Stimulated activated CD4-positive, alpha-beta T cell treated with anti-CD3 and anti-CD28 coated beads, Interleukin-1b, Interleukin-23, amount 100 ng/mL, for 4 hours (primary cell): ENCODE measurements at places on chromosomes 5 and 9.

GRCh38 chr9:132894862-132895835 lies 16.5 kb downstream of the SPACA9 start:
- no peak for DNase-seq

GRCh38 chr5:168976311-168976970 lies 324.5 kb downstream of the SLIT3 start:
- DNase-seq = no peak

- no peak for DNase-seq
These were observed 347.6 kb downstream of the EBF1 start for GRCh38 chr5:158751961-158752655.

GRCh38 chr5:123511290-123511647 lies 708 bp upstream of the CSNK1G3 start:
- no peak for DNase-seq

- no peak for DNase-seq
These were observed 18.9 kb upstream of the MEGF9 start for GRCh38 chr9:120733190-120733589.

GRCh38 chr5:79507251-79508205 lies 6.4 kb downstream of the HOMER1 start:
- DNase-seq = no peak

GRCh38 chr9:113355040-113355596 lies 5.8 kb downstream of the BSPRY start:
- no peak for DNase-seq
